ENCODE measurements at places on chromosomes 6 and 20. TPM values are rescaled to one million over a fixed set of nuclear protein-coding genes. Genes with fewer than 3 reads are reported as not detected.

TRMT6 gene
- 16.7 TPM for total RNA-seq

GRCh38 chr20:17227669-17228623, 1.1 kb downstream of the PCSK2 start:
- DNase-seq = no peak

SIRPG gene
- total RNA-seq = 45.4 TPM

TRIM10 gene
- not detected for total RNA-seq

GRCh38 chr20:42958367-42959069, 231.2 kb downstream of the PTPRT start:
- DNase-seq = no peak

CST5 gene
- not detected for total RNA-seq

CCN5 gene
- not detected for total RNA-seq

CTAGE9 gene
- not detected for total RNA-seq

- DNase-seq = no peak
Observed at GRCh38 chr20:48060841-48061720, 275.8 kb upstream of the SULF2 start.

DNA sequence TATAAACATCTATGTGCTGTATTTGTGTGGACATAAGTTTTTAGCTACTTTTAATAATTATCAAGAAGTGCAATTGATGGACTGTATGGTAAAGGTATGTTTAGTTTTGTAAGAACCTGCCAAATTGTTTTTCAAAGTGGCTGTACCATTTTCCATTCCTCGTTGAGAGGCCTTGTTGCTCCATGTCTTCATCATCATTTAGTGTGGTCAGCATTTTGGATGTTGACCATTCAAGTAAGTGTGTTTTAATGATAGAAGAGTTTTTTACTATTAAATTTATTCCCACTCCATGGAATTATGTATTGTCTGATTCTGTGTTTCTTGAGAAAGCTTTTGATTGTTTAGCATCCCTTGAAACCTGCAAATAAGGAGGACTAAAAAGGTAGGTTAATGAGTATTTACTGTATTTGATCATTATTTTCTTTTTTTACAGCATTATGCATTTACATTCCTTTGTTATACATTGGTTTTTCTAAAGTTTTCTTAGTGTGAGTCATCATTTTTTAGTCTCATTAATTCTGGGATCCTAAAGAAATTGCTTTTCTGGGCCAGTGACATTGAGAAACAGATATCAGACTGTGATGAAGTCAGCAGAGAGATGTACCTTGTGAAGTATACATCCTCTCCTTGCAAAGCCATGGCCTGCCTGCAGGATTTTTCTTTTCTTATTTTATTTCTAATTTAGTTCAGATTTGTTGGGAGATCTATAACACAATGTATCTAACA, 312.8 kb upstream of the PTCHD4 start:
- DNase-seq = no peak

ABHD16B gene
- not detected for total RNA-seq

- DNase-seq = no peak
Observed at GRCh38 chr6:69022993-69023392, 387.9 kb downstream of the ADGRB3 start.

CST3 gene
- 0.72 TPM for total RNA-seq

DNA sequence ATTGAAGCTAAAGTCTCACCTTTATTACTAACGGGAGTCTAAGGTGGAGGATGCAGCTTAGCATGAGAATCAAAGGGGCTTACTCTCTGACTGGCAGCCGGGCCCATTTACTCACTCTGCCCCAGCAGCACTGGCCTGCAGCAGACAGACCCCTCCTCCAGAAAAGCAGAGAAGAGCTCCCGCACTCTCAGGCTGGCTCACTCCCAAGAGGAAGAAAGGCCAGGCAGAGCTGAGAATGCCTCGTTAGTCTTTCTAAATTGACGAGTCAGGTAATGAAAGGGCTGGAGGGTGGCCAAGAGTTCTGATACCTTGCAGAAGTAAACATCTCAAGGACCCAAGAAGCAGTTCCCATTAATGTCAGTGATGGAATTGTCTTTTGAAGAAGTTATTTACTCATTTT, 44.5 kb upstream of the IL20RA start:
- DNase-seq = no peak

DNA sequence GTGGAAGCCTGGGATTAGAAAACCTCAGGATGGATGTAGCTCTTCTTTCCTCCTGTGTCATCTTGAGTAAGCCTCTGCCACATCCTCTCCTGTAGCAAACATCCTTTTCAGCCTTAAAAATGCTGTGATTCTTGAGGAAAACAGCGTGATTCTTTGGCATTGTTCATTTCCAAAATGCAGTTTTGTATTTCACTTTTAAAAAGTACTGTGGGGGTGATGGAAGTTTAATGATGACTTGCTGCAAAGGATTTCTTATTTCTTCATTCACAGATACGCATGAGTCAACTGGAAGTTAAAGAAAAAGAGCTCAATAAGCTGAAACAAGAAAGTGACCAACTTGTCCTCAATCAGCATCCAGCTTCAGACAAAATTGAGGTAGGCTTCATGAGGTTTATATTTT, 23.9 kb upstream of the SNRNP48 start:
- no peak for DNase-seq

DNA sequence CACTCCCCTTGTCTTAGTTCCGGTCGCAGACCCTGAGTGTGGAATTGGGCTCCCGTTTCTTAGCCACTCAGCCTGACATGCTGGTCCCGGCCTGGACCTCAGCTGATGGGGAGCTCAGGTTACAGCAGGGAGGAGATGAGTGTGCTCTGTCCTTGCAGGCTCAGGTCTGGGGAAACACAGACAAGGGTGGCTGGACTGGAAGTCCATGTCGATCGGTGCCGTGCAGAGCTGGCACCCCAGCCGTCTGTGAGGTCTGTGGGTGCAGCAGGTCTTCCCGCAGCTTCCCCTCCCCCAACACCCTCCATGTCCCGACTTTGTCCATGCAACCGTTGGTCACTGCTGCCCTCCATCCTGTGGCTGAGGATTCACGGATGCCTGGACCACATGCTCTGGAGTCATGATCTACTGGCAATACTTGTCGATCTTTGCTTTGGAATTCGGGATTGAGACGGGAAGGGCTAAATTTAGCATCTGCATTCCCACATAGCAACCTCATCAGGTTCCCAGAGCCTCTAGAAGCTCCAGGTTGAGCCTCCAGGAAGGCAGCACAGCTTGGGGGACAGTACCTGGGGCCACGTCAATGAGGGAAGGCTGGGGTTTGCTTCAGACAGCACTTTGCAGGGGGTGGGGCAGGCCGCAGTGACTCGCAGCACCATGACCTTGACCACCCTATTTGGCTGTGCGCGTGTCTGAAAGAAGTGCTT, 118.8 kb downstream of the PSMB1 start:
- no peak for DNase-seq

- DNase-seq = no peak
Observed at GRCh38 chr6:112912416-112913101, 565.4 kb downstream of the RFPL4B start.

GRCh38 chr6:129801909-129802308, 59.2 kb downstream of the TMEM244 start:
- no peak for DNase-seq

DNA sequence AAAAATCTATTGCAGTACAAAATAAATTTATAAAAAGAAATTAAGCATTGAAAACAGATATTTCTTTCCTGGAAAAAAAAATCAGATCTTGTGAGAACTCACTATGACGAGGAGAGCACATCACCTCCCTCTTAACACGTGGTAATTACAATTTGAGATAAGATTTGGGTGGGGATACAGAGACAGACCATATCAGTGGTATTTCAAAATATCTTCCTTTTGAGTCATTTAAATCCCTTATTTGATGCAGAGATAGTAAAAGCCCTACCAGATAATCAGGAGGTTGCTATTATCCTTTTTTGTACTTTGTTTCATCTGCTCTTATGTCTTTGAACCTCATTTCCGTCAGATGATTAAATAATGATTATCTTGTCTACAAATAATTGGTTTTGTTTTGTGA, 800.4 kb downstream of the KIF16B start:
- no peak for DNase-seq

GRCh38 chr20:31790401-31790800, 28.8 kb upstream of the MYLK2 start:
- no peak for DNase-seq

GRCh38 chr6:104322841-104323240, 536.9 kb downstream of the HACE1 start:
- DNase-seq = no peak

DNA sequence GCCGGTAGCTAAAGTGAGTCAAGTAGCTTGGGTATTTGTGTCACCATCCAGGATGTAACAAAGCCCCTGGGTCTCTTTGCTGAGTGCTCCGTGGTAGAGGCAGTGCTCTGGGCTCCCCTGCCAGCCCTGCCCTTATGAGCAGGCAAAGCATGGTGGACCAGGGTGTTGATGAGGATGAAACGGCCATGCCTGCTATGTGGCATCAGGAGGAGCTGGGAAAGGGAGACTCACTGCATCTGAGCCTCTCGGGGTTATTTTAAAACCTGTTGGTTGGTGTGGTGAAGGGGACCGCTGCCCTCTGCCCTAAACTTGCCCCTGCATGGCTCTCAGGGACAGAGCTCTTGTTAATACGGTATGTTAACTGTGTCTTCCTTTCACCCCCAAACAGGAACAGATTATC, 143.1 kb downstream of the DTNBP1 start:
- DNase-seq = no peak

DNA sequence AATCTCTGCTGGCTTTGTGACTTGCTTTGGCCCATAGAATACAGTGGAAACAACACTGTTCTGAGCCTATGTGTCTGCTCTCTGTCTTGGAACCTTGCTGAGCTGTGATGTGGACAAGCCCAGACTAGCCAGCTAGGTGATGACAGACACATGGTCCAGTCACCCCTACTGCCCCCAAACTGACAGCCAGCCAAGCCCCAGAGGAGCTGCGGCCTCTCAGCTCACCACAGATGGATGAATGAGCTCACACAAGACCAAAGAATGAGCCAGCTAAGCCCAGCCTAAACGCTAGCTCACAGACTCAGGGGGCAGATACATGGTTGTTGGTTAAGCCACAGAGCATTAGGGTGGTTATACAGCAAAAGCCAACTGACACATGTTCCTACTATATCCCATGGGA, 4.1 kb downstream of the AARS2 start:
- DNase-seq = no peak

GRCh38 chr6:62971976-62972658, 239.2 kb upstream of the FKBP1C start:
- no peak for DNase-seq

GRCh38 chr20:49563015-49563980, 4.6 kb downstream of the PTGIS start:
- no peak for DNase-seq

DNA sequence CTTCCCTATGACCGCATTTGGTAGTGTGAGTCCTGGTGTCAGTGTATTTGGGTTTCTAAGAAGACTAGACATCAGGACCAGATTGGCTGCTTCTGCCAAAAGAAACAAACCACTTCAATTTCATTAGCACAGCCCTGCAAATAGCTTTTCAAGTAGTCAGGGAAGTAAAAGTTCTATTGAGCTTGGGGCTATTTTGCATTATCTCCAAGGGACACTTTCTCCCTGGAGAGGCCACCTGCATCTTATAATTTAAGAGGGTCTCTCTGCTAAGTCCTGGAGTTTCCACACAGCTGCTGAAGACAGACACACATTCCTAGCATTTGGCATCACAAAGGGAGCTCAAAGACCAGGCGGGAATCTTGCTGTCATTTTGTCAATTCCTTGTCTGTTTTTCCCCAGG, 141.2 kb downstream of the BMP2 start:
- DNase-seq = no peak

PRPH2 gene
- total RNA-seq = not detected

All from activated CD8-positive, alpha-beta T cell treated with anti-CD3 and anti-CD28 coated beads for 36 hours (primary cell).